ENCODE measurements at places on chromosomes 16 and 17.

GRCh38 chr17:45073414-45074070 lies 12.4 kb downstream of the NMT1 start:
- no peak for DNase-seq

DNA sequence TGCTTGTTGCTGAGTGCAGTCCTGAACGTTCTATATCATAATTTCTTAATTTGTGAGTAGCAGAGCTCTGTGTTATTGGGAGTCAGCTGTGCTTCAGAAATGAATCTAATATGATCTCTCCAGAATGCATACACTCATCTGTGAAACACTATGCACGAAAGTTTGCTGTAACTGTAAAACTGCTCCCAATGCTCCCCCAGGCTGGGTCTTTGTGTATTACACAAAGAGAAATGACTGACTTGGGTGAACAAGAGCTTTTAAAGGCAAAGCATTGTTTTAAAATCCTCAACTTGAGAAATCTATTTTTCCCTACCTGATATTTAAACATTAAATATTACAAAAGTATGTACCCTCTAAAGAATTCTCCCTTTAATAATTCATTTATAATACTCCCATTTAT lies 636.7 kb upstream of the KIF2B start:
- DNase-seq, result no peak

- peak; percentile 40 for DNase-seq
Measured at GRCh38 chr17:38743556-38744171, 4.5 kb downstream of the PCGF2 start.

- no peak for DNase-seq
Measured at GRCh38 chr16:52634104-52634503, 87.2 kb upstream of the TOX3 start.

GRCh38 chr17:51088287-51088686 lies 32.4 kb downstream of the SPAG9 start:
- DNase-seq, result no peak
